ENCODE measurements at places on chromosomes 1 and 21.

GRCh38 chr1:197342669-197343068 lies 74.6 kb downstream of the CRB1 start:
- no peak for DNase-seq

GRCh38 chr1:167781558-167781957 lies 59.8 kb downstream of the MPZL1 start:
- DNase-seq, result no peak

- DNase-seq, result no peak
Measured at GRCh38 chr1:183019139-183019740, 4.0 kb upstream of the LAMC1 start.

GRCh38 chr21:24895885-24896734 lies 711.2 kb downstream of the MRPL39 start:
- DNase-seq, result no peak

DNA sequence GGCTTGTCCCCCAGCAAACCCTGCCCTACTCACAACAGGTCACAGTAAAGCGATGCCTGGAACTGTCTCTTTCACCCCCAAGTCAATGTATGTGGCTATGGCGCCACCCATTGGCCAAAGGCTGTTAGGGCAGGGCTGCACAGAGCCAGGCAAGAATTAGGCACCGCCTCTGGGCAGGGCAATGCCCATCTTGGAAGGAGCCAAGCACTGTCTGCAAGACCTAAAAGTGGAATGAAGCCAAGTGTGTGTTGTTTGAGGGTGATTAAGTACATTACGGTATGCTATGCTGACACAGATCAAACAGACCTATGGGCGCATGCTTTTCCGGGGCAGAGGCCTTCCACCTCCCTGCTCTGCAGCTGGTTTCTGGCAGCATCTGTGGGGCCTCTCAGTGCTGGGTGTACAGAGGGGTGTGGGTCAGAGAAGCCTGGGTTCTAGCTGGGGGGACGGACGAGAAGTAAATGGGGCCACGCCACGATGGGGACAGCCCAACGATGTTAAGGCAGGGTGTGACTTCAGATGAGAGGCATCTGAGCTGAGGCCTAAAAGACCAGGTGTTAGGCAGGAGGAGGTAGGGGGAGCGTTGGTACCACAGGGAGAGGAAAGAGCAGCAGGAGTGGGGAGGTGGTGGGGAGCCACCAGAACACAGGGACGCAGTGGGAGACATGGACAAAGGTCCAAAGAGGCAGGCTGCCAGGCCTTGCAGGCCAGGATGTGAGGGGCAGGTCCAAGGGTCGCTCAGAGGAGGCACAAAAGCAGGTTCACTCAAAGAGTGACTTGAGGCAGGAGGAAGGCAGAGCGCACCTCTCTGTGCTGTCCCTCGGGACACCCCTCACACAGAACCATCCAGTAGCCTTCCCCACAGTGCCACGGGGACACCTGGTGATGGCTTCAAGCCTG lies 49.8 kb downstream of the ACOT7 start:
- peak; percentile 80 for DNase-seq

DNA sequence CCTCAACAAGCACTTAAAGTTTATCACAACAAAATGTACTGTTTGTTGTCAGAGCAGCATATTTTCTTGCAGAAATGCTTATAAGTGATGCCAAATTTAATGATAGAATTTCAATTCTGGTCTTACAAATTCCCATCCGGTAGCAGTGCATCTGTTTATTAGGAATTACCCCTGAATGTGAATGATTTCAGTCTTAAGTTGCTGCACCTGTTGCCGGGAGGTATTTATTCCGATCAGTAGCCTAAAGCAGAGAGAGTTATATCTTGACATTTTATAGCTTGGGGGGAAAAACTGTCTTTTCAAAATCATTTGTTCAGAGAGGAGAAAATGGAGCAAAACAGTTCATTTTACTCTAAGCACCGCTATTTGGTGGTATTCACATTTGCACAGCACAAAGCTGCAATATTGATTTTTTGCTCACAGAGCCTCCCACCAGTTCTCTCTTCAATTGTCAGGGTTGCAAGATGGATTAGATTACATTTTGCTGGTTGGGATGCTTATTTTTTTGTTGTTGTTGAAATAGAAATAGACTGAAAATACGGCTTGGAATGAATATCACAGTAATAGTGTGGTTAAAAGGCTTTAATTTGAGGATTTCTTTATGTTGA lies 98.6 kb downstream of the ADGRL2 start:
- no peak for DNase-seq

GRCh38 chr1:6475381-6476133 lies 9.6 kb upstream of the TNFRSF25 start:
- no peak for DNase-seq

GRCh38 chr1:244705261-244706234 lies 52.6 kb downstream of the DESI2 start:
- DNase-seq, result no peak

DNA sequence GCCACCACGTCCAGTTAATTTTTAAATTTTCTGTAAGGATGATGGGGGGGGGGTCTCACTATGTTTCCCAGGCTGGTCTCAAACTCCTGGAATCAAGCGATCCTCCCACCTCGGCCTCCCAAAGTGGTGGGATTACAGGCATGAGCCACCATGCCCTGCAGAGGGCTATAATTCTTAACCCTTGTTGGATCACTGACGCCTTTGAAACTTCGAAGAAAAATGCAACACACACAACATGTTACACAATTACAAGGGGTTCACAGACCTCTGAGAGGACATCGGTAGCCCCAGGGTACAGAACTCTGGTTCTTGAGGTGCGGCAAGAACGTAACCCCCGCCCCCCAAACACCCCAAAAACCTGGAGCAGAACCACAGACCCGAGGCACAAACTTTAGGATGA lies 8.4 kb upstream of the LUZP1 start:
- no peak for DNase-seq

- DNase-seq, result no peak
Measured at GRCh38 chr1:156106624-156107488, 7.7 kb upstream of the LMNA start.

DNA sequence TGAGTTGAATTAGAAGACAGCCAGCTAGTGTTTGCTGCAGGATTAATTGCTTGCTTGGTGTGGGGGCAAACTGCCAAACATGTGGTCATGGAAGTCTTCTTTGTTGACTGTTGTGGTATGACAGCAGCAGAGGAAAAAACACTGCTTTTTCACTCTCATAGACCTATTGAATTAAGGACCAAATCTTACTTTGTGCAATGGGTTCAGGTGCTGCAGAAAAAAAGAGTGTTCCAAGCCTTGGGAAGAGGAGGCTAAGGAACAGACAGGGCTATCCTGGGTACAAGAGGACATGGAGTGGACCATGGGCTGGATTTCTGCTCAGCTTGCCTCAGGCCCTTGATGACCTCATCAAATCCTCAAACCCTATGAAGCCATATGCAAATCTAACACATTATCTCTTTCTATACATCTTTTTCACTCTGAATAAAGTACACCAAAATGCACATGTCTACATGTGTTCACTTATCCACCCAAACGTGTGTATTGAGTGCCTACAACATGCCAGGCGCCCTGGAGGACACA lies 61.5 kb downstream of the SIPA1L2 start:
- peak; percentile 58 for DNase-seq

DNA sequence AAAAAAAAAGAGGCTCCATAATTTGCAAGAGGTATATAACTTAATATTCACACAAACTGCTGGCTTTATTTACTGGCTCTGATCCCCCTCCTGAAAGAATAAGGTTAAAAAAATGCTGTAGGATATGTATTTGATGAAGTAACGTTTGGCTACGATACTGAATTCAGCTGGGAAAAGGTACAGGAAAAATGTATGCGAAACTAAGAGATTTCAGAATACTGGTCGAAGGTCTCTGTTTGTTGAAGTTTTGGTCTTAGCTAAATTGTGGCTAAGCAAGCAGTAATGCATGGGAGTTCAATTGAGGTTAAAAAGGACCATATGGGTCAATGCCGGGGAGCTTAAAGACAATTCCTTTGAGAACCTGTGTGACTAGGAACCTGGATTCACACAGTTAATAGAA lies 355.5 kb upstream of the NCAM2 start:
- DNase-seq, result no peak

- DNase-seq, result no peak
Measured at GRCh38 chr1:61457526-61458040, 267.4 kb downstream of the TM2D1 start.

- peak; percentile 81 for DNase-seq
Measured at GRCh38 chr1:110056776-110057175, 13.7 kb downstream of the ALX3 start.

DNA sequence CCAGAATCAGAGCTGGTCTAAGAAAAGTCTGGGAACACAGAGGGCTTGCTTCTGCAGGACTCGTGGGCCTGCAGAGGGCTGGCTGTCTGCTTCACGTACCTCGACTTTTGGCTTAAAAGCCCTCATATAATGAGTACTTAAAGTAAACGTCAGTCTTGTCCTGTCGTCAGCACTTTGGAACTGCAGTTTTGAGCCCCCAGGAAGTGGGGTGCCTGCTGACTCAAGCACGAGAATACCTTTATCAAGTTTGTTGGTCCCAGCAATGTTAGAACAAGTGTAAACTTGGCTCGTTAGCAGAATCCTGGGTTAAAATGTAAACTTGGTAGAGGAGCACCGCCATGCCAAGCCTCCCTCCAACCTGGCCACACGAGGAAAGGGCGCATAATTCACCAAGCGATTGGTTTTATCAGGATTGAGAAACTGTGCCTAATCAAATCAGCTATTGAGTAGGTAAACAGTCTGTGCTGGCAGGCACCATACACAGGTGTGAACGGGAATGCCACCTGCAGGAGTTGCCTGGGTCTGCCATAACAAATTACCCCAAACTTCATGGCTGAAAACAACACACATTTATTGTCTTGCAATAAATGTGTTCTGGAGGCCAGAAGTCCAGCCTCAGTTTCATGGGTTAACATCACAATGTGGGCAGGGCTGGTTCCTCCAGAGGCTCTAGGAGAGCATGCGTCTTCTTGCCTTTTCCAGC lies 45.0 kb upstream of the FHAD1 start:
- DNase-seq, result no peak

- no peak for DNase-seq
Measured at GRCh38 chr21:31557421-31558188, 101.9 kb upstream of the SOD1 start.

GRCh38 chr1:11854519-11854918 lies 4.2 kb downstream of the NPPB start:
- DNase-seq, result no peak

- DNase-seq, result peak; percentile 85
Measured at GRCh38 chr1:19010995-19011844, 54.7 kb upstream of the IFFO2 start.

- DNase-seq, result no peak
Measured at GRCh38 chr1:8701794-8702471, 115.5 kb downstream of the RERE start.

- no peak for DNase-seq
Measured at GRCh38 chr1:225476100-225476511, 48.3 kb upstream of the LBR start.

DNA sequence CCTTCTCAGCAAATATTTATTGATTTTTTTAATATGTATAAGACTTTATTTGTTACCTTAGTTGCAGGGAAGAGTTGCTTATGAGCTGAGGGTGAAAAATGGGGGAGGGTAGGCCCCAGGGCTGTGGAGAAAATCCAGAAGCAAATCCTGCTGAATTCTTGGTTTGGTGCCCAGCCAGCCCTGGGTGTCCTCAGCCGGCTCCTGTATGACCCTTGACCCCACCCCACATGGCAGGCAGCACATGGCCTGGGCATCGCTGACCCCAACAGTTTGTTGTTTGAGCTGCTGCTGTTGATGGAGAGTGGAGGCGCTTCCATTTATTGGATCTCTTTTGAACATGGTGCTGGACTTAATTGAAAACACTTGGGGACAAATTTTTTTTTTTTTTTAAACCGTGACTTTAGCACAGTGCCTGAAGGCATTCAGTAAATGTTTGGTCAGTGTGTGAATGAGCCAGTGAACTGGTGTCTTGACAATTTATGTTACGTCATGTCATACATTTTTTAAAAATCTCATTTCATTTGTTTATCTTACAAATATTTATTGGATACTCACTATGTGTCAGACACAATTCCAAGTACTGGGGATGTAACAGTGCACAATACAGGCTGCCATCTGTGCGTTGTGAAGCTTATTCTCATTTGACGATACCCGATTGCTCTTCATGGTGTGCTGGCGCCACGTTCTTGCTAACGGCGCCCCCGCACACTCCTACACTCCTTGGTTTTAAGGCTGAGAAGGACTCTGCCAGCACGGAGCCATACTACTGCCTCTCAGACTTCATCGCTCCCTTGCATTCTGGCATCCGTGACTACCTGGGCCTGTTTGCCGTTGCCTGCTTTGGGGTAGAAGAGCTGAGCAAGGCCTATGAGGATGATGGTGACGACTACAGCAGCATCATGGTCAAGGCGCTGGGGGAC lies 98.8 kb downstream of the MTR start:
- DNase-seq, result no peak

- DNase-seq, result no peak
Measured at GRCh38 chr1:110370827-110371226, 20.0 kb downstream of the SLC16A4 start.

- no peak for DNase-seq
Measured at GRCh38 chr1:207965392-207966387, 54.8 kb upstream of the CD34 start.

- DNase-seq, result no peak
Measured at GRCh38 chr1:225772848-225773247, 4.8 kb upstream of the SRP9 start.
